ENCODE measurements at places on chromosomes 11 and 22. TPM values are rescaled to one million over a fixed set of nuclear protein-coding genes. Genes with fewer than 3 reads are reported as not detected.
A peak's percentile ranks its signal among the peaks of the same experiment; 100 is the strongest.

GRCh38 chr11:93249459-93250220 is 51.8 kb upstream of the SLC36A4 start:
- DNase-seq: no peak

DNA sequence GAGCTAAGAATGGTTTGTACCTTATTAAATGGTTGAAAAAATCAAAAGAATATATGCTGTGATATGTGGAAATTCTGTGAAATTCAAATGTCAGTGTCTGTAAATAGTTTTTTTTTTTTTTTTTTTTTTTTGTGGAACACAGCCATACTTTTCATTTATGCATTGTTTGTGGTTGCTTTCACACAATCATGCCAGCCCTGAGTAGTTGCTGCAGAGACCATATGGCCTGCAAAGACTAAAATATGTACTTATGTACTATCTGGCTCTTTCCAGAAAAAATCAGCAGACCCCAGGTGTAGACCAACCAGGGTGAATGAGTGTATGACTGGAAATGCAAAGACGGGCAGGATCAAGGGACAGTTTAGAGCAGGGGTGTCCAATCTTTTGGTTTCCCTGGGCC is 98.3 kb downstream of the PTPRJ start:
- DNase-seq: no peak

MRGPRX3 gene
- total RNA-seq: not detected

UPK3A gene
- not detected for total RNA-seq

PGA4 gene
- total RNA-seq: not detected

LRRC4C gene
- total RNA-seq: 6.2 TPM

DNA sequence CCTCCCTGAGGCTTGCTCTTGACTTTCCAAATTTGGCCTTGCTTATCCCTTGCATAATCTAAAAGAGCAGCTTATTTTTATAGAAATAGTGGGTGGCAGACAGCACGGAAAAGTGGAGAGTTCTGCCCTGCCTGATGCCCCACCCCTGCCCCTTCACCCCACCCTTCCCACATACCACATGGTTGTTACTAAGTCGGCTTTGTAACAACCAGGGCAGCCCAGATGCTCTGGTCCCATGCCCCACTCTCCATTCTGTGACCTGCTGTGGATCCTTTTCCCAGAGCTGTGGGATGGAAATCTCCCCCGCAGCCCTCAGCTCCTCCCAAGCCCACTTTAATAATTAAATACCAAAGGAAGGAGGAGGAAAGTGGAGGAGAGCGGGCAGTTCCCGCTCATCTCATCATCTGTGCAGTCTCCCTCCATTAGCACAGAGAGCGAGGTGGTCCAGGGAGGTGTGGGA is 10.9 kb downstream of the MRGPRF start:
- DNase-seq: no peak

DNA sequence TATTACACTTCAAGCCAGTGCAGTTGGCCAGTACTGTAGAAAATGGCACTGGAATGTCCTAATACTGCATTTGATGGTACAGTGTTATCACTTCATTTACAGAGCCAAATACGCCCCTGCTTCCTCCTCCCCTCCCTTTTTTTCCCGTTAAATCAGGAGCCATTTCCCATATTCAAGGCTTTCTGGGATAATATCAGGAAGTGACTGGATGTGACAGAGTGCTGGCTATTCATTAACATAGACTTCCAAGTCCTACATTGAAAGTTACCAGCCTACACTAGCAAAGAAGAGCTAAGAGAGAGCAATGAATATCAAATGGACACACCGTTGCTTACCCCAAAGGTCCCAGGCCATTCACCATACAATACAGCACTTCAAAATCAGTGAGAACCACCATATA is 32.1 kb upstream of the ABCC8 start:
- no peak for DNase-seq

- peak; percentile 48 for DNase-seq
These were observed 600 bp downstream of the FCHSD2 start for GRCh38 chr11:73141309-73142127.

DNA sequence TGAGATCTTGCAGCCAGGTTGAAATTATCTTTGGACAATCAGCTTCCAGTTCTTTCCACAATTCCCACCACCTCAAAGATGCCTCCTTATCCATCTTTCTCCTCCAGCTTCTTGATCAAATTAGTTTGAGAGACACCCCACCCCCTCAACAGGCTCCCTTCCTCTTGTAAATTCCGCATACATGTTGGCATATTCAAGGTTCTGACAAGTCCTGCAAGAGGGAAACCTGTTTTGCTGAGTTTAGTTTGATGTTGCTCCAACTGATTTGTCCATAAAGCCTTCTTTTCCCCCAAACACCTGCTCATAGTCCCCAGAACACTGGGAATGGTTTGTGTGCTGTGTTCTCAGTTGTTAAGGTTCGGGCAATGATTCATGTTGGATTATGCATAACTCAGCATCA is 73.6 kb downstream of the MYO18B start:
- DNase-seq: no peak

DNA sequence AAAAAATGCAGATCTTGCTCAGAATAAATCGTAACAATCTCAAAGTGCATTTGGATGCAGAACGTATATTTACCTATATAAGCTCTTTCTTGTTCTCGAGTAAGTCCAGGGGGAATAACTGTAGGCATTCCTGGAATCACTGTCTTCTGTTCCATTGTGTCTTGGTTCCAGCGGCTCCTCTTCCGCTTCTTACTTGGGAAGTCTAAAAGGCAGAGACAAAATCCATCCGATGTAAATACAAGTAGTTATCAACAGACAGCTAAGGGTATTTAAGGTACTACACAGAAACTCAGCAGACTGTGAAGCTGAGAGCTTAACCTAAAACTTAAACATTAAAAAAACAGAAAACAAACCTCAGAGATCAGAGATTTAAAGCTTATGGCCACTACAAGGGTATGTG is 1.9 kb downstream of the SF1 start:
- DNase-seq: no peak

Data from H4 (cell line).